Psoas muscle (tissue), 8 donors: ENCODE measurements at places on chromosomes 5 and 9. TPM values are rescaled to one million over a fixed set of nuclear protein-coding genes. Genes with fewer than 3 reads are reported as not detected.

- peaks cover 2% of the 10 kb centered on the region for H3K27me3 ChIP-seq
- no peaks in the 10 kb centered on the region for H3K36me3 ChIP-seq
- no peak overlapping the region for H3K4me3 ChIP-seq
- DNase-seq: no peak
- no peak overlapping the region for H3K27ac ChIP-seq
- H3K4me1 ChIP-seq: no peaks in the 10 kb centered on the region
Observed at GRCh38 chr9:84212246-84212645, 128.3 kb downstream of the SLC28A3 start.

The CXCL14 gene
- 2.6 TPM for total RNA-seq

- H3K27me3 ChIP-seq: no peaks in the 10 kb centered on the region
- H3K36me3 ChIP-seq: no peaks in the 10 kb centered on the region
Observed at GRCh38 chr5:80978772-80979317, 18.7 kb downstream of the RASGRF2 start.

- no peak for DNase-seq
- no peak overlapping the region for H3K27ac ChIP-seq
- H3K4me3 ChIP-seq: no peak overlapping the region
- H3K27me3 ChIP-seq: no peaks in the 10 kb centered on the region
- H3K4me1 ChIP-seq: peaks cover 20% of the 10 kb centered on the region
Observed at GRCh38 chr9:130120299-130120587, 52.0 kb upstream of the NCS1 start.

The SH3TC2 gene
- total RNA-seq: 1.9 TPM

The PCDHGA1 gene
- 0.51 TPM for total RNA-seq

GRCh38 chr5:32147236-32147635, 26.9 kb downstream of the GOLPH3 start:
- H3K4me1 ChIP-seq: peaks cover 71% of the 10 kb centered on the region
- no peaks in the 10 kb centered on the region for H3K36me3 ChIP-seq
- no peaks in the 10 kb centered on the region for H3K27me3 ChIP-seq
- DNase-seq: no peak
- no peak overlapping the region for H3K27ac ChIP-seq

DNA sequence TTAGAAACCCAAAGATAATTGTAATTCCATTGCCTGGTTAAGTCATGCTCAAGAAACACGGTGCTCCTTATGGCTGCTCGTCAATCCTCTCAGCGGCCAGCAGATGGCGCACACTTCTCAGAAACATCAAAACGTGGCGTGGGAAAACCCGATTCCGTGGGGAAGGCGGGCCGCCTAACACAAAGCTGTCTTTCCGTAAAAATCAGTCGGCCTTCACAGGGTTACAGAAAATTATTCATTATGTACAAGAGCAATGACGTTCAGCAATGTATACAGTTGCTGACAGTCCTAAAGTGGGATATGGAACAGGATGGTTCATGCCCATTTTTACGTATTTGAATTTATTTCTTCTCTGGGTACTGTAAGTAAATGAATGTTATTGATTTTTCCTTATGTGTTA, 83.5 kb downstream of the PDE4D start:
- peak; percentile 70 for DNase-seq
- H3K27me3 ChIP-seq: no peaks in the 10 kb centered on the region
- H3K27ac ChIP-seq: no peak overlapping the region
- H3K4me1 ChIP-seq: no peaks in the 10 kb centered on the region

DNA sequence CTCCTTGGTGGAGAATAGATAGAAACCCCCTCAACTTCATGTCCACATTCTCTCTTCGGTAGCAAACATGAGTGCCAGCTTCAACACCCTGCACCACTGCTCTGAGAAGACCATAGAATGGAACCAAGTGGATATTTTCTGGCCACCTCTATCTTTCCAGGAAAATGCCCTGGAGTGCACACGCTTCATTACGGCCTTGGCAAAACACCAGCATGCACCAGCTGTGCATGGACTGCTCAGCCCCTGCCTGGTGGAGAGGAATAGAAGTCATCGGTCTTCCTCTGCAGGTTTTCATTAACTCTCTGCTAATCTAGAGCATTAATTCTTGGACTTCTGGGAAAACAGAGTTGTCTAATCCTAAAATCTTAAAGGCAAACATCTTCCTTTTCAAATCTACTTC, 211.6 kb upstream of the TMEM161B start:
- no peak overlapping the region for H3K27ac ChIP-seq
- DNase-seq: no peak
- H3K4me3 ChIP-seq: no peak overlapping the region

The ISOC1 gene
- 18.5 TPM for total RNA-seq

- peaks cover 18% of the 10 kb centered on the region for H3K4me1 ChIP-seq
- no peak overlapping the region for H3K4me3 ChIP-seq
- H3K36me3 ChIP-seq: no peaks in the 10 kb centered on the region
- DNase-seq: peak; percentile 18
- no peaks in the 10 kb centered on the region for H3K27me3 ChIP-seq
Observed at GRCh38 chr5:74424162-74424868, 216.2 kb downstream of the ENC1 start.

DNA sequence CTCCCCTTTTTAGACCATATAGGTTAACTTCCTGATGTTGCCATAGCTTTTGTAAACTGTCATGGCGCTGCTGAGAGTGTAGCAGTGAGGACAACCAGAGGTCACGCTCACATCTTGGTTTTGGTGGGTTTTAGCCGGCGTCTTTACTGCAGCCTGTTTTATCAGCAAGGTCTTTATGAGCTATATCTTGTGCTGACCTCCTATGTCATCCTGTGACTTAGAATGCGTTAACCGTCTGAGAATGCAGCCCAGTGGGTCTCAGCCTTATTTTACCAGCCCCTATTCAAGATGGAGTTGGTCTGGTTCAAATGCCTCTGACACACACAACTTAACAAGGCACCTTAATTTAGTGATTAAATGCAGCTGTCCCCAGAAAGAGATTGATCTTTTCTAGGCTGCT, 23.9 kb upstream of the KDM4C start:
- no peak for DNase-seq
- H3K4me3 ChIP-seq: no peak overlapping the region
- no peaks in the 10 kb centered on the region for H3K36me3 ChIP-seq
- H3K27ac ChIP-seq: no peak overlapping the region

GRCh38 chr5:31335456-31335855, 142.0 kb downstream of the CDH6 start:
- no peaks in the 10 kb centered on the region for H3K27me3 ChIP-seq
- no peaks in the 10 kb centered on the region for H3K4me1 ChIP-seq
- no peak overlapping the region for H3K4me3 ChIP-seq
- no peak overlapping the region for H3K27ac ChIP-seq

GRCh38 chr9:35051069-35051967, 21.1 kb downstream of the VCP start:
- peak; percentile 30 for DNase-seq
- no peak overlapping the region for H3K4me3 ChIP-seq
- peaks cover 94% of the 10 kb centered on the region for H3K36me3 ChIP-seq
- H3K27ac ChIP-seq: peak overlapping the region; percentile 74
- peaks cover 5% of the 10 kb centered on the region for H3K4me1 ChIP-seq

DNA sequence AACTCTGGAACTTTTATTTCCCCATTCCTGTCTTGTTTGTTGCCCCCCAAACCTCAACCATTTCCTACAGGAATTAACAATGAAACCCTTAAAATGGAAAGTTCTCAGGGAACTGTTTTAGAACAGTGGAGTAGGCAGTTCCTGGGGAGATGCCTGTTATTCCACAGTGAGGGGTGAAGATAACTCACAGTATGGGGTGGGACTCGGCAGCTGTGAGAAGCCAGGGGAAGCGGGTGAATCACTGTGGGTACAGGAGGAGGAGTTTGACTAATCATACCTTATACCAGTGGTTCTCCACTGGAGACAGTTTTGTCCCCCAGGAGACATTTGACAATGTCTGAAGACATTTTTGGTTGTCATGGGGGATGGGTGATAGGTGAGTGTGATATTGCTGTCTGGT, 36.9 kb upstream of the GLRA1 start:
- no peaks in the 10 kb centered on the region for H3K4me1 ChIP-seq
- no peak overlapping the region for H3K4me3 ChIP-seq
- no peaks in the 10 kb centered on the region for H3K27me3 ChIP-seq
- no peak overlapping the region for H3K27ac ChIP-seq

The NRG2 gene
- total RNA-seq: 2.6 TPM

DNA sequence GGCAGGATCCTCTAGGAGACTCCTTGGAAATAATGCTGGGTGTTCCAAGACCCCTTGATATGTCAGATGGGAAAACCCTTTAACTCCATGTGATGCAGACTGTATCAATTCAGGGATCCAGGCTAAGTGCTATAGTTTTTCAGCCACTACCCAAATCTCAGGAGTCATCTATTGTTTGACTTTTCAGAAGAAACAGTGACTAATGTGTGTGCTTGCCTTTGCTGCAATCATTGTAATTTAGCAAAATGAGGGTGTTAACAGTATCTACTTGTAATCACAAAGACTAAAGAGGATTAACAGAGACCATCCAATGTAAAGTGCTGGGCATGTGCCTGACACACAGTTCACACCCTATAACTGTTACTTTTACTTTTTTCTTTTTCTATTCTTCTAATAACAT, 309.6 kb upstream of the RFX3 start:
- H3K36me3 ChIP-seq: no peaks in the 10 kb centered on the region
- H3K27ac ChIP-seq: no peak overlapping the region
- no peak overlapping the region for H3K4me3 ChIP-seq
- no peak for DNase-seq
- H3K4me1 ChIP-seq: no peaks in the 10 kb centered on the region

DNA sequence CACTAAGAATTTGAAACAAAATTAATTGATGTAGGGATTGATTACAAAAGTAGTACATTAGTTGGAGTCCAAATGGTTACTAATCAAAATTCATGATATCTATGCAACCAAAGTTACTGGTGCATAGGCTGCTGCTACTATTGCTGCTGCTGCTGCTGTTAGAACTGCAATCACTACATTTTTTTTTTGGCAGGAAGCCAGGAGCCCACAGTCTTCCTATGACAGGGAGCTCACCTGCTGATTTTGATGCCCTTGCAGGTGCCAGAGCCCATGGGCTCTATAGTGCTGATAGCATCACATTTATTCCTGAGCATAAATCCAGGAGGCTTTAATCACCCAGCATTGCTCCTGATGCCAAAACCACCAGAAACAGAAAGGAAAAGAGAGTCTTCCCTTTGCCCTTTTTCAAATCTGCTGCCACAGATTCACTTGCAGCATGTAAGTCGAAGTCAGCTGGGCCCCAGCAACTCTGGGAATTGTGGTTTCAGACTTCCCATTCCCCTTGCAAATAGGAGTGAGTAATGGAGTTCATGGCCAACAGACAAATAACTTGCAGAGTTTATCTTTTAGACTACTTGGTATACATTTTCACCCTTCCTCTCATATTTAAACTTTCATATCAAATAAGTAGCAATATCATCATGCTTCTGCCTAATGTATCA, 17.6 kb downstream of the SLCO6A1 start:
- H3K36me3 ChIP-seq: no peaks in the 10 kb centered on the region
- H3K4me3 ChIP-seq: no peak overlapping the region
- H3K27me3 ChIP-seq: no peaks in the 10 kb centered on the region
- H3K27ac ChIP-seq: no peak overlapping the region
- no peak for DNase-seq

The GADD45G gene
- total RNA-seq: 16.6 TPM

The TAF11L10 gene
- total RNA-seq: not detected

The MOB3B gene
- total RNA-seq: 1.1 TPM

DNA sequence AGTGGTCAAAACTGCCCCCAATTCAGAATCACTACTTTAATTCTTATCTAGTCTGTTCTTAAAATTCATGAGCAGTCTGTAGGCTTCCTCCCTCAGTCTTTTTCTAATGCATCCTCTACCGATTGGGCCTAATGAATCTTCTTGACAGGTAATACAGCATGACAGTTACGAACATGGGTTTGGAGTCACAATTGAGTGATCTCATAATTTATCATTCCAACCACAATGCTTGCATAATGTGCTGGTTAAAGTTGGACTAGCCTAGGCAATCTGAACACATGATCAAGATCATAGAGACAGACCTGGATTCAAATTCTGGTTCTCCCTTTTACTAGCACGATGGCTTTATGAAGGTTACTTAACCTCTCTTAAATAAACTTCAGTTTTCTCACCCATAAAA, 33.1 kb upstream of the SETD9 start:
- no peaks in the 10 kb centered on the region for H3K27me3 ChIP-seq
- no peak overlapping the region for H3K4me3 ChIP-seq
- no peak for DNase-seq
- H3K36me3 ChIP-seq: peaks cover 83% of the 10 kb centered on the region

- no peak overlapping the region for H3K4me3 ChIP-seq
- H3K36me3 ChIP-seq: no peaks in the 10 kb centered on the region
- H3K27ac ChIP-seq: no peak overlapping the region
- DNase-seq: no peak
Observed at GRCh38 chr9:27037499-27037898, 32.0 kb upstream of the LRRC19 start.

DNA sequence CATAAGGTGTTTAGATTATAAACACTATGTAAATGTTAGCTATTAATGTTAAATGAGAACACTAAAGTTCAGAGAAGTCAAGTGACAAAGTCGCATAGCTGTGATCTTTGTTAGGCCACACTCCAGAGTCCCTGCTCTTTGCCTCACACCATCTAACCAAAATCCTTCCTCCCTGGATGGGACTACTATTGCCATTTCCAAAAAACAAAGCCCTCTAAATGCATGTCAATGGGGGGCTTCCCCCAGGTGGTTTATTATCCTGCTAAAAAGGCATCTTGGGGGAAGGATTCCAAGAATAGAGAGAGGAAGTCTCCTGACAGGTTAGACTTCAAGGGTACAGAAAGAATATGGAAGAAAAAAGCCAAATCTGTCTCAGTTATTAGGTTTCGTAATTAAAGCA, 10.4 kb downstream of the NR6A1 start:
- H3K36me3 ChIP-seq: no peaks in the 10 kb centered on the region
- H3K4me3 ChIP-seq: no peak overlapping the region
- DNase-seq: no peak
- peaks cover 3% of the 10 kb centered on the region for H3K27me3 ChIP-seq
- no peak overlapping the region for H3K27ac ChIP-seq

DNA sequence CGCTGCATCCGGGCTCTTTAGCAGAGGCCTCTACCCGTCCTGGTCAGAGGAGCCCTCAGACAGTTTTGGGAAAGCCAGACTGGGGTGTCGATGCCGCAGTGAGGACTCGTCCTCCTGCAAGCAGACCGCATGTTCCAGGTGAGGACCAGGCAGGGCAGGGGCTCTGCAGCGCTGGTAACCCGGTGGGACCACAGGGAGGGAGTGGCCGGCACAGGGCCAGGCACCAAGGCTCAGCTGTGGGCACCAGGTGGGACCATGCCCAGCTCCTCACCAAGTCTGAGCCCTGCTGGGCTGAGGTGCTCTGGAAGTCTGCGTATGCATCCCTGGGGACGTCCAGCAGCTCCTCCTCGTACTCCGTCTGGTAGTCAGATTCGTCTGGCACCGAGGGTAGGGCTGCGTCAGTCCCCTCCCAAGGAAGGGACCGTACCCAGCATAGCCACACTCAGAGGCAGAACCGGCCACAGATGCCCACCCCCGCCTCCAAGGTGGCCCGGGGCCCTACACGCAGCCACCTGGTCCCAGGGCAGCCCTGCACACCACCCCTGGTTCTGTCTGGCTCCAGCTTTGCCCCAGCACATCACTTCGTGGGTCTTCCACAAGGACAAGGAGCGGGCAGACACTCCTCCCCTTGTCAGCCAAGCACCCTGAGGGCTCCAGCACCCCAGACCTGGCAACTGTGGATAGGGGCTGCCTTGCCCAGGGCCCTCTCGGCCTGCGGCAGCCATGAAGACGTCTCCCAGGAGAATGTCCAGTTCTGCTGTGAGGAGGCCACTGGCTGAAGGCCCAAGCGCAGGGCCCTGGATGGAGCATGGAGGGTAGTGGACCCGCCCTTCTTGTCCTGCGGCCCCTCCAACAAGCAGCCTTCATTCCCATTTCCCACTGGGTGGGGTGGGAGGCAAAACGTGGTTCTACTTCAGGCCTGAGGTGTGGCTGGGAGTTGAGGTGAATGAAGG, 1.5 kb upstream of the NSMF start:
- no peak overlapping the region for H3K4me3 ChIP-seq
- H3K27me3 ChIP-seq: no peaks in the 10 kb centered on the region
- H3K27ac ChIP-seq: no peak overlapping the region
